ENCODE measurements at places on chromosomes 13 and 19.

GRCh38 chr19:35786299-35787160 is 11.2 kb downstream of the ARHGAP33 start:
- no peak for DNase-seq

GRCh38 chr19:3516675-3517207 is 10.6 kb downstream of the FZR1 start:
- no peak for DNase-seq

GRCh38 chr19:2865334-2866100 is 1.6 kb upstream of the ZNF556 start:
- DNase-seq, result no peak

GRCh38 chr19:32887572-32888215 is 18.1 kb upstream of the SLC7A9 start:
- DNase-seq, result no peak

DNA sequence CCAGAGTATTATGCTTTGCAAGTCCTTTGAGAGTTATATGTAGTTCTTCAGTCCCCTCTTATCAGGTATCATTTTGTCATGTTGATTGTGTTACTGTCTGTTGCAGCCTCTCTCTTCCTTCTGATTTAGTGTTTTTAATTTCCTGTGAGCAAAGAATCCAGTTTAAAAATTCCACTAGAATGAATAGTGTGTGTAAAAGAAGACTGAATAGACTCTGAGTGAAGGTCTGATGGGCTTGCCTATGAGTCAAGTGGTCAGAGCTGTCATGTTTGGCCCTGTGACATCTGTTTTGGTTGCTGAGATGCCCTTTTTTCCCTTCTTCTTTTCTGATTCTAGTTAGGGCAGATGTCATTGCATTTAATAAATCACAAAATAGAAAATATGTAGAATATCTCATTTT is 23.3 kb upstream of the KCTD4 start:
- DNase-seq, result no peak
